ENCODE measurements at places on chromosomes 2 and 18.

DNA sequence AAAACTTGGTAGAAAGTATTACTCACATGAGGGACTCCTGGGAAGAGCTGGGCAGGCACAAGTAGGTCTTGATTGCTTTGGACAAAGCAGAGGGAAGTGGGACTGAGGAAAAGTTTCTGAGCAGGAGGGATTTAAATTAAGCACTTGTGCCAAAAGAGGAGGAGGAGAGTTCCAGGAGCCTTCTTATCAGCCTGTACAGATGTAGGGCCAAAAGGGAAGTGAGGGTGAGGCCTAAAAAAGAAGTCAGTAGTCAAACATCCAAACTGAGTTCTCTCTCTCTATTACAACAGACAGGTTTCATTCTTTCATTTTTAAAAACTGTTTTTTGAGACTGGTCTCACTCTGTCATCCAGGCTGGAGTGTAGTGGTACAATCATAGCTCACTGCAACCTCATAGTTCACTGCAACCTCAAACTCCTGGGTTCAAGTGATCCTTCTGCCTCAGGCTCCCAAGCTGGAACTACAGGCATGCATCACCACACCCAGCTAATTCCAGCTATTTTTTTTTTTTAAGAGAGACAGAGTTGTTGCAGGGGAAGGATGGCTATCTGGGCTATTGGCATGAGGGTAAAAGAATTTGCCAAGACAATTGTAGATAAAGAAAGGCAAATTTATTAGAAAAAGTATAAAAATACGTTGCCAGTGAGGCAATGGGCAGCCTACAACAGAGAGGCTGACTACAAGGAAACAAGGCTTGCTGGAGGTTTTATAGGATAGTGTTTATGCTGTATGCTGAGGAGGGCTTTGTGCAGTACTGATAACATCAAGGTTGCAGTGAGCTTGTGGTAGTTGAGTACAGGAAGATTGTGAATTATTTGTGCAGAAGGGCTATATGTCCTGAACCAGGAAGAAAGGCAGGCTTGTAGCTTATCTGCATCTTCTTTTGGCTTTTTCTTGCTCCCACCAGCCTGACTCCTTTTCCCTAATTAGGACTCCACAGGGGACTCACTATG is 29.0 kb downstream of the CFAP210 start:
- no peak for DNase-seq

DNA sequence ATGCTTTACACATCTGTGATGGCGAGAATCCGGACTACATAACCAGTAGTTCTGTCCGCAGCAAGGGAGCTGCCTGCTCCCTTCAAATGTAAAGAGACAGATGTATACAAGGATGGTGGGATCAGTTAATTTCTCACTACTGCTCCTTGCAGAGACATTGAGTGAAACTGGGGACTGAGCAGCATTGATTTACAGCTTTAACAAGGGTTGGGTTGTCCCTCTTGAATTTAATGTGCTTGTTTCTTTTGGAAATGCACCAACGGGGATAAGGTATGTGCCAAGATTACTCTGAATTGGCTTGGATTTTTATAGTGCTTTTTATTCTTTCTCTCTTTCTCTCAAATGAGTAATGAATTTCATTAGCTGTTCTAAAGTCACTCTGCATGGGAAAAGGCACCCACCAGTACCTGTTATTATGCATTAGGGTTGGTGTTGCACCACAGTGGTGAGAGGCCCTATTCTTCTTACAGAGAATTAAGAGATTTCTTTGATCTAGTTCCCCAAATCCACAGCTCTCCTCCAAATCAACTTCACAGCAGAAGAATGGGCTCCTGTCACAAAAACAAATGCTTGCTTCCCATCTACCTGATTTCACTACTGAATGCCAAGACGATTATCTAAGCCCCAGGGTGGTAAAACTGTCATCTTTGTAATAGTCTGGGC is 107.6 kb downstream of the DOCK10 start:
- no peak for DNase-seq

DNA sequence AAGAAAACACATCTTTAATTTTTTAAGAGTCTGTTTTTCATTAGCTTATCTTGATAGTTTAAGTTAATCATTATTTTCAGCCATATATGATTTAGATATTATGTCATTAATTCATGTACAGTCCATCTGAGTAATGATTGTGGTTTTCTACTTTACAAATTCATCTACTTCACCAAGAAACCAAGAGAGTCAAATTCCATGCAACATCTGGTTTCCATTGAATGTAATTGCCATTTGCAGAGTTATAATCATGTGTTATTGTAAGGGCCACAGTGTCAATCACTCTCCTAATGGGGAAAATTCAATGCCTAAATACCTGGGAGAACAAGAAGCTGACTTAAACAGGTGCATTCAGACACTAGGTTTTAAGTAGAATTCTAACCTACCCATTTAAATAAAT is 217.2 kb upstream of the OSR1 start:
- no peak for DNase-seq

DNA sequence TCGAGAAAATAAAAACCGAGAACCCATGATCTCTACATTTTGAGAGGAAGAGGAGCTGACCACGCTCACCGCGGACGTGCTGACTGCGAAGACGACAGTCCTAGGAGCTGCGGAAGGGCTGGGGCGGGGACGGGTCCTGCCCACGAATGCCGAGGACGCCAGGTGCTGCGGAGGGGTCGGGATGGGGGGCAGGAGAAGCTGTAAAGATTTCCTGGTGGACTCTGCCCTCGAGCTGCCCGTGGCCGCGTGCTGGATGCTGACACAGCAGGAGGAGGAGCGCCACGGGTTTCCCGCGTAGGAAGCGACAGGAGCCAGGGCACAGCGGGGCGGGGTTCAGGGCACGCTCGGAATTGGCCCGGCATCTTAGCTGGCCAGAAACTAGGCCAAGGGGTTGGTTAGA is 22.2 kb downstream of the ZSCAN30 start:
- no peak for DNase-seq

GRCh38 chr2:98299211-98299905 is 46.9 kb upstream of the CNGA3 start:
- DNase-seq, result no peak

- DNase-seq, result no peak
Observed at GRCh38 chr2:107801498-107801897, 25.2 kb upstream of the RGPD4 start.

GRCh38 chr18:6505498-6505875 is 90.8 kb upstream of the L3MBTL4 start:
- DNase-seq, result no peak
